ENCODE measurements at places on chromosomes 5 and 9. TPM values are rescaled to one million over a fixed set of nuclear protein-coding genes. Genes with fewer than 3 reads are reported as not detected.

SNCAIP gene
- not detected for total RNA-seq

BTNL3 gene
- not detected for total RNA-seq

C9orf152 gene
- total RNA-seq: not detected

DNA sequence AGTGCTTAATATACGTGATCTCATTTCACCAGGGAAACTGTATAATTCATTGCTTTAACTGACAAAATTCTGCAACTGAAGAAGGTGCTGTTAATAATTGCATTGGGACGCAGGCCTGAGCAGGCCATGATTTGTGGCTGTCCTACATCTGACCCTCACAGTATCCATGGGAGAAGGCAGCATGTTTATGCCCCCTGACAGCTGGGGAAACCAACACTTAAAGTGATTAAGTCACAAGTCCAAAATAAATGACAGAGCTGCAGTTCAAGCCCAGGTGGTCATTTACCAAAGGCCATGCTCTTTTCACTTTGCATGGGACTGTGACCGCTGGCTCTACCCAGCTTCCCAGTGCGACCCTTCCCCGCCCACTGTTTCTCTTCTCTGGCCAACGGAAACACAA lies 30.5 kb upstream of the KCNMB1 start:
- H3K27me3 ChIP-seq: peaks cover 29% of the 10 kb centered on the region
- H3K36me3 ChIP-seq: no peaks in the 10 kb centered on the region
- H3K4me1 ChIP-seq: no peaks in the 10 kb centered on the region
- H3K4me3 ChIP-seq: no peak overlapping the region

- no peaks in the 10 kb centered on the region for H3K4me1 ChIP-seq
- no peaks in the 10 kb centered on the region for H3K27me3 ChIP-seq
- no peaks in the 10 kb centered on the region for H3K36me3 ChIP-seq
These were observed 46.0 kb downstream of the C7 start for GRCh38 chr5:40955313-40955712.

DNA sequence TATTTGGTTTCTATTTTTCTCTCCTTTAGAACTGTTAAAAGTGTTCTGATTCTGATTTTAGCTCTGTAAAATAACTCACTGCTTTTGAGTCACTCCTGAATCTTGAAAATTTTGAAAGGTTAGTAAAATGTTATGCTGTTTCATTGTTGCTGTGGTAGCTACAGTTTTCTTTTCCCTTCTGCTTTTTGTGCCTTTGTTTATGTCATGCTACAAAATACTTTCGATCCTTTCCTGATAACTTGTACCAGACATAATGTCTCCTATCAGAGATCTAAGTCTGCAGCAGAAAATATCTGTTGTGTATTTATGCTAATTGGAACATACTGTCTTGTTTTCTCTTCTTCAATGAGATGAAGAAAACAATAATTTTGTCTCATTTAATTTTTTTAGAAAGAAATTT lies 26.9 kb upstream of the CEP120 start:
- H3K4me3 ChIP-seq: no peak overlapping the region
- peaks cover 36% of the 10 kb centered on the region for H3K4me1 ChIP-seq
- H3K36me3 ChIP-seq: no peaks in the 10 kb centered on the region
- H3K27ac ChIP-seq: no peak overlapping the region
- H3K27me3 ChIP-seq: peaks cover 9% of the 10 kb centered on the region

GRCh38 chr9:9112001-9112720 lies 1312.6 kb upstream of the DMAC1 start:
- no peaks in the 10 kb centered on the region for H3K4me1 ChIP-seq
- no peaks in the 10 kb centered on the region for H3K36me3 ChIP-seq
- H3K27ac ChIP-seq: no peak overlapping the region

GRCh38 chr5:172905346-172906140 lies 53.7 kb upstream of the RPL26L1 start:
- H3K4me1 ChIP-seq: no peaks in the 10 kb centered on the region
- no peak overlapping the region for H3K4me3 ChIP-seq
- no peaks in the 10 kb centered on the region for H3K27me3 ChIP-seq
- no peak for DNase-seq
- no peaks in the 10 kb centered on the region for H3K36me3 ChIP-seq

DNA sequence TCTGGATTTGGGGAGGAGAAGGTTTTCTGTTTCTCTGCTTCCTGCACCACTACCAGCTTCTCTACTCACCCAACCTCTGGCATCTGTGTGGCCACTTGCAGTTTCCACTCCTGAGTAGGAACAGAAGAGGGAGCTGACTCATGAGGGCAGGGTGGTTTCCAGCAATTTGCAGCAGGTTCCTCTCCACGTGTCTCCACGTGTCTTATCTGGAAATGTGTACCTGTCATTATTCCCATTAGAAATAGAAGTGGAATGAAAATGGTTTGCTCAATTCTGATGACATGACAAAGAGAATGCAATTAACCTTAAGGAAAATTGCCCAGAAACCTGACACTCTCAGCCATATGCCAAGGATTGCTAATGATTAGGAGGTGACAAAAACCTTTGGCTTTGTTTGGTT lies 33.0 kb downstream of the EGFLAM start:
- no peak overlapping the region for H3K27ac ChIP-seq
- no peaks in the 10 kb centered on the region for H3K4me1 ChIP-seq
- H3K27me3 ChIP-seq: no peaks in the 10 kb centered on the region
- no peaks in the 10 kb centered on the region for H3K36me3 ChIP-seq
- DNase-seq: no peak

- H3K36me3 ChIP-seq: no peaks in the 10 kb centered on the region
- H3K27ac ChIP-seq: peak overlapping the region; percentile 6
- DNase-seq: no peak
- peaks cover 67% of the 10 kb centered on the region for H3K27me3 ChIP-seq
These were observed 20.5 kb upstream of the FER start for GRCh38 chr5:108727236-108727650.

DNA sequence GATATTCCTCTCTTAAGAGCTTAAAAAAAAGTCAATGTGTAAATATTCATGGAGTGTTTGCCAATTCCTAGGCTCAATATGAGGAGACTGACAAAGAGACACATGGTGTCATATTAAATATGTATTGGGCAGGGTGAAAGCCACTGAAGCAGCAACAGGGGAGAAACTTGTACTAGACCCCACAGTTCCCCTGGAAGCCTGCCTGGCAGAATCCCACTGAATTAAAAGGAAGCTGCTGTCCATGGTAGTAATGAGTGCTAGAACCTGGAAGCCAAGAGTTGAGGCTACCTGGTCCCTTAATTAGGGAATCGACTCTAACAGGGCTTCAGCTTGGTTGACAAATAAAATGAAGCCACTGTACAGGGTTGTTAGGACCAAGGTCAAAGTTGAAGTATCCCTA lies 129.4 kb upstream of the GPR151 start:
- no peak overlapping the region for H3K27ac ChIP-seq
- no peaks in the 10 kb centered on the region for H3K4me1 ChIP-seq
- no peaks in the 10 kb centered on the region for H3K27me3 ChIP-seq
- H3K4me3 ChIP-seq: no peak overlapping the region
- DNase-seq: no peak
- no peaks in the 10 kb centered on the region for H3K36me3 ChIP-seq

GRCh38 chr9:77968506-77968905 lies 63.1 kb downstream of the GNAQ start:
- peaks cover 10% of the 10 kb centered on the region for H3K36me3 ChIP-seq
- no peak overlapping the region for H3K27ac ChIP-seq
- peaks cover 18% of the 10 kb centered on the region for H3K4me1 ChIP-seq
- no peaks in the 10 kb centered on the region for H3K27me3 ChIP-seq
